Esophagus muscularis mucosa (tissue), 4 donors: ENCODE measurements at places on chromosomes 5 and 9. TPM values are rescaled to one million over a fixed set of nuclear protein-coding genes. Genes with fewer than 3 reads are reported as not detected.

DNA sequence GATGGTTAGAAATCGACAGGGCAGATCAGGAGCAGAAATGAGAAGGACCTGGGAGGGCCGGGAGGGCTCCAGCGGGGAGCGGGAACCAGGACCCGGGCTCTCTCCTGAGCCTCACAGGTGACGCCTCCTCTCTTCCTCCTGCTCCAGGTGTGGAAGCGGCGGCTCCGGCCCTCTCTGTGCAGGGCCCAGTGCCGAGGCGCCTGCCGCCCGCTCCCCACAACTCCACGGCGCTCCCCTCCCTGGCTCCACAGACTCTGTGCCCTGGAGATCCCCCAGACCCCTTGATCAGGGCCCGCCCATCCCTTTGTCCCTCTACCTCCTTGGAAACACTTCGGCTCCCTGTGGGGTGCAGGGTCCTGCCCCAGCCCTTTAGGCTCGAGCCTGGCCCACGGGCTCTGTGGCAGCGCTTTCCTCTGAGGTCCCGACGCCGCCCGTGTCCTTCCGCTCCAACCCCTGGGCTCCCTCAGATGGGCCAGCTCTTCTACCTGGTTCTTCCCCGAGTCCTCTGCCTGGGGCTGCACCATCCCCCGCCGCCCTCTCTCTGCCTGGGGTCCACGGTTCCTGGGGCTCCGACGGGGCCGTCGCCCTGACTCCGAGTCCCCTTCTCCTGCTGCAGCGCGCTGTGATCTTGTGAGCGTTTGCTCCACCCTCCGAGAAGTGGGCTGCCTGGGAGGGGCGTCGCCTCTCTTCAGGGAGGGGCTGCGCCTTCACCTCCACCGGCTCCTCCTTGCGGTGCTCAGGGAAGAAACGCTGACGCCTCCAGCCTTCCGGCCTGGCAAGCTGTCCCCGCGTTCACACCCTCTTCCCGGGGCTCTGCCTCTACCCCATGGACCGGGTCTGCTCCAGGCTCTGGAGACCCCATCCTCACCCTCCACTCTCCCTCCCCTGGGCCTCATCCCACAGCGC is 22.4 kb upstream of the SLC6A3 start:
- peaks cover 20% of the 10 kb centered on the region for H3K36me3 ChIP-seq
- no peak overlapping the region for H3K4me3 ChIP-seq
- no peak overlapping the region for H3K27ac ChIP-seq
- H3K27me3 ChIP-seq, result no peaks in the 10 kb centered on the region

- DNase-seq, result no peak
- H3K4me1 ChIP-seq, result no peaks in the 10 kb centered on the region
- H3K4me3 ChIP-seq, result no peak overlapping the region
- no peak overlapping the region for H3K27ac ChIP-seq
- no peaks in the 10 kb centered on the region for H3K36me3 ChIP-seq
Observed at GRCh38 chr5:157069949-157070348, 11.0 kb upstream of the HAVCR1 start.

- H3K27me3 ChIP-seq, result no peaks in the 10 kb centered on the region
- DNase-seq, result no peak
- no peaks in the 10 kb centered on the region for H3K4me1 ChIP-seq
- no peak overlapping the region for H3K27ac ChIP-seq
- no peak overlapping the region for H3K4me3 ChIP-seq
Observed at GRCh38 chr5:168706655-168707069, 127.5 kb upstream of the PANK3 start.

DNA sequence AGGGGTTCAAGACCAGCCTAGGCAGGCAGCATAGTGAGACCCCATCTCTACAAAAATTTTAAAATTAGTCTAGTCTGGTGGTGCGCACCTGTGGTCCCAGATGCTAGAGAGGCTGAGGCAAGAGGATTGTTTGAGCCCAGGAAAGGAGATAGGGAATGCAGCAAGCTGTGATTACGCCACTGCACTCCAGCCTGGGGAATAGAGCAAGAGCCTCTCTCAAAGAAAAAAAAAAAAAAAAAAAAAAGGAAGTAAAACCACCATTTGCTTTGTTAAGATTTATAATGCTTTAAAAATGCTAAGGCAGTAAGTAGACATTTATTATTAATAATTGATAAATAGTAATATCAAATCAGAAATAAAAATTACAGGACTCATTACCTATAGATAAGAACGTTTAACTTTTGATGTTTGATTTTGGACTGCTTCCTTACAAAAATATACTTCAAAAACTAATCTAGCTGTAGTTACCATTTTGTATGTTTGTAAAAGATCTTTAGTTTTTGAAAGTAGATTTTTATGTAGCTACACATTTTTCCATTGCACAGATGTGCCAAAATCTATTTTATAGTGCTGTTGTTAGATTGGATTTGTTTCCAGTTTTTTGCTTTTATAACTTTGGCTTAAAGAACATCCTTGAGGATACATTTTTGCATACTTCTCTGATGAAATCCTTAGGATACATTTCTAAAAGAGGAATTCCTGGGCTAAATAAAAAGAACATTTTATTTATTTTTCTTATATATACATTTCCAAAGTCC is 86.4 kb downstream of the INIP start:
- H3K4me3 ChIP-seq, result no peak overlapping the region
- no peaks in the 10 kb centered on the region for H3K36me3 ChIP-seq
- no peak for DNase-seq

DNA sequence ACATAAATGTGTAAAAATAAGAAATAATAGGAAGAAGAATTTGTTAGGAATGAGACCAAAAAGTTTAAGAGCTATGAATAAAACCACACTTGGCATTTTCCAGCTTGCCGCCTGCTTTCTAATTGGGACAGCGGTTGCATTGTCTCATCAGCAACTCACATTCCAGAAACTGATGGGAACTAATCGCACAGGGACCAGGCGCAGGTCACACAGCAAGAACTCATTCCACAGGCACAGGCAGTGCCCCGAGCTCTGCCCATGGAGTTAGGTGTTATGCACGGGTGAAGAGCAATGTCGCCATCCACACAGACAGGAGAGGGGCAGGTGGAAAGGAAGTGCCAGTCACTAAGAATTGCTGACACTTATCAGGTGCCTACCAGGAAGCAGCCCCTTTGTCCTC is 279.9 kb downstream of the NSG2 start:
- DNase-seq, result no peak
- H3K27me3 ChIP-seq, result peaks cover 4% of the 10 kb centered on the region
- H3K4me3 ChIP-seq, result no peak overlapping the region
- no peaks in the 10 kb centered on the region for H3K4me1 ChIP-seq
- no peaks in the 10 kb centered on the region for H3K36me3 ChIP-seq
- no peak overlapping the region for H3K27ac ChIP-seq

DNA sequence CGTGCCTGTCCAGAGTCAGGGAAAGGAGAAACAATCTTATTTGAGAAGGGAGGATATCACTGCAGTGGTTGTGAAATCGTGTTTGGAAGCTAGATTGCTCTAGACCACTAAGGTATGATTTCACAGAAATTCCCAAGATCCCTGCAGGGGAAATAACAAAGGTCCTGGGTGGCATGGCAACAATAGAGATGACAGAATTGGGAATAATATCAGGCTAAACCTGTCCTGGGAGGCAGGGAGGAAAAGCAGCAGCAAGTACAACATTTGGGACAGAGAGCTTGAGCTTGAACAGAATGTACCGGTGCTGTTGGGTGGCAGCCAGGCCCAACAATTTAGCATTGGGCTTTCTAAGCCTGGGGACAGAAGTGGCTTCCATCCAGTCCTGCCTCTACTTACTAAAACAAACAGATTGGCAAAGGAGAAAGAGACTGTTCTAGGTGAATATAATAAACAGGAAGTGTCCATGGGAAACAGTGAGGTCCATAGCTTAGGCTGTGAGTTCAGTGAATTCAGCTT is 17.0 kb upstream of the ARHGAP26 start:
- no peaks in the 10 kb centered on the region for H3K27me3 ChIP-seq
- peak overlapping the region; percentile 84 for H3K27ac ChIP-seq
- H3K4me3 ChIP-seq, result no peak overlapping the region
- DNase-seq, result peak; percentile 91

GRCh38 chr5:176490301-176490700 is 42.1 kb downstream of the FAF2 start:
- no peak for DNase-seq
- peaks cover 6% of the 10 kb centered on the region for H3K4me1 ChIP-seq
- H3K36me3 ChIP-seq, result peaks cover 96% of the 10 kb centered on the region

DNA sequence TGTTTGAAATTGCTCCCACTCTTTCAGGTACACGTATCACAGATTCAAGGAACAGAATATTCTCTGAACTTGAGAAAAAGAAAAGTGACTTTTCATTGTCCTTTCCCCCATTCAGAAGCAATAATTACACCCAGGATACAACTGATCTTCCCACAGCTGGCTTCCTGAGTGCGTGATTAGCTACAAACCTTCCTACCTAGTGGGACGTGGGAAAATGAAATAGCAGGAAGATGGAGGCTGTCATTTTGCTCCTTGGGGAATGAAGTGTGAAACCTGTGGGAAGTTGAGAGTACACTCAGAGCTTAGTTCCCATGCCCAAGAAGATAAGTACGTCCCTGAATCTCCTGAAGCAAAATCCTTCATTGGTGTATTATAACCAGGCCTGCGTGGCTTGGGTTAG is 2.6 kb downstream of the TAS2R1 start:
- no peak for DNase-seq
- peaks cover 3% of the 10 kb centered on the region for H3K4me1 ChIP-seq
- no peaks in the 10 kb centered on the region for H3K36me3 ChIP-seq
- H3K27ac ChIP-seq, result no peak overlapping the region

GRCh38 chr5:170333161-170333910 is 35.8 kb upstream of the LCP2 start:
- no peak for DNase-seq
- no peaks in the 10 kb centered on the region for H3K27me3 ChIP-seq
- no peaks in the 10 kb centered on the region for H3K36me3 ChIP-seq

DNA sequence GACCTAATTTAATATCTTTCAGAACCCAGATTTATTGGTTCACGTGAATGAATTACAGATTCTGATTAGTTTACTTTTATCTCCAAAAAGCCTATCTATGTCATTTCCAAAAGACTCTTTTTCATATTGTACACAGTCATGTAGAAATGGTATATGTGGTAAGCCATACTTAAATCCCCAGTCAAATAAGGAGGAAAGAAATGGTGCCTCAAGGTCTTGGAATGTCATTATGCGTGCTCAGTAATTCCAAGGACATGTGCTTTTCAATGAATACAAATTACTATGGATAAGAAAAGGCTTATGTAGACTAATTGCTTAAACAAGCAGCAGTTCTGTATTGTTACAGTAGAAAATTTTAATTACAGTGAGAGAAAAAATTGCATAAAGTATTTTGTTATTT is 64.1 kb upstream of the TYRP1 start:
- no peak overlapping the region for H3K4me3 ChIP-seq
- H3K27me3 ChIP-seq, result no peaks in the 10 kb centered on the region
- no peaks in the 10 kb centered on the region for H3K36me3 ChIP-seq

DNA sequence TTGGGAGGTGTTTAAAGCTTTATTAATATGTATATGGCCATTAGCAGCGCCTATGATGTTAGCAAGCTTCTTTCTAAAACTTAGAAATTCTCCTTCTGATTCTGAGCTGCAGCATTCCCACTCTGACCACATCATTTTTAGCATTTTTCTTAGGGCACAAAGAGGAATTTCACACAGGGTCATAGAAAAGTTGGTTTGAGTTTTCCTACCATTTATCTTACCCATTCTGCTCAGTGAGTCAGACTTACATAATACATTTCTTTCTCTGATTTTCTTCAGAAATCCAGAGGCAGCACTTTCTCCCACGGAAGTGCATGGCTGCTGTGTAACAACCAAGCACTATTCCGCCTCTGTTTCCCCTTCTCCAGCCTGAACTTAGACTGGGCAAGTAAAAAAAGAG is 246.6 kb downstream of the ARL15 start:
- no peaks in the 10 kb centered on the region for H3K27me3 ChIP-seq
- no peaks in the 10 kb centered on the region for H3K4me1 ChIP-seq
- no peak overlapping the region for H3K4me3 ChIP-seq
- no peak overlapping the region for H3K27ac ChIP-seq

DNA sequence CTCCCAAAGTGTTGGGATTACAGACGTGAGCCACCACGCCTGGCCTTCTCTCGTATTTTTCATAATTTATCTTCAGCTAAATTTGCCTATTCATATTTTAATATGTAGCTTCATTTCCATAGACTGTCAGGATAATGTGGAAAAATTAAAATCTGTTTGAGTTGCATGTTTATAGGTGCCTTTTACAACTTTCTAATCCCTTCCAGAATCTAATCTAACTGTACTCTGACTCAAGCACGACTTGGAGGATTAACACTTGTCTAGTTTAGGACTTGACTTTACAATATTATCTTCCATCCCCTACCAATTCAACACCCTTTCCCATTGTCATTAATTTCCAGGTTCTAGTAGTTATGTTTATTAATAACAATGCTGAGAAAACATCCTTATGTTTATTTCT is 1761.5 kb downstream of the MAT2B start:
- H3K4me3 ChIP-seq, result no peak overlapping the region
- H3K4me1 ChIP-seq, result no peaks in the 10 kb centered on the region
- H3K27ac ChIP-seq, result no peak overlapping the region
- H3K36me3 ChIP-seq, result no peaks in the 10 kb centered on the region
- DNase-seq, result no peak
- H3K27me3 ChIP-seq, result no peaks in the 10 kb centered on the region

DNA sequence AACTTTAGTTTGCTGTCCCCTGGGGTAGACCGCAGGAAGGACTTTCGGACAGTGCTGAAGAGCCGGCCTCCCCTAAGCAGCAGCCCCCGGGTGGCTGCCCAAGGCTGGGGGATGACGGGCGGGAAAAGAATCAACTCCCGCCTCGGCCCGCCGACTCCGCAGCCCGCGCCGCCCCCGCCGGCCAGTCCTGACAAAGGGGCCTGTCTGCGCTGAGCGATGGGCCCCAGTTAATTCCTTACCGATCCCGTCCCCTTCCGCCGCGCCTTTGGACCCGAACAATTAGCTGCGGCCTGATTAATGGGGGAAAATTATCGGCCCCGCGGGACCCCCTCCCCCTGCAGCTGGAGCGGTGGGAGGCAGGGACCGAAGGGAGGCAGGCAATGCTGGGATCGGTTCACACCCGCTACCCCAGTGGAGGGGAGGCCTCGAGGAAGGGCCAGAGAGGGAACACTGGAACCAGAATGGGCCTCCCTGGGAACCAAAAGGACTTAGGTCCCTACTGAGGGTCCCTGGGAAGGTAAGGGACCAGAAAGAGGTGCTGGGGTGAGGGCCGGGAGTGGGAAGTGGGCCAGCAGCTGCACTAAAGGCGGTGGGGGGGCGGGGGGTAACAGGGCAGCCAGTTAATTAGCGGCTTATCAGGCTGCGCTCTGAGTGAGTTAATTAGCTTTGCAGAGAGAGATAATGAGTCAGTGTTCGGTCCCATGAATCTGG is 4.2 kb downstream of the ARID3C start:
- no peaks in the 10 kb centered on the region for H3K27me3 ChIP-seq
- H3K4me1 ChIP-seq, result peaks cover 38% of the 10 kb centered on the region
- no peak for DNase-seq
- no peak overlapping the region for H3K4me3 ChIP-seq
- H3K36me3 ChIP-seq, result no peaks in the 10 kb centered on the region
- H3K27ac ChIP-seq, result no peak overlapping the region

GRCh38 chr9:135796784-135797485 is 95.0 kb downstream of the KCNT1 start:
- no peak overlapping the region for H3K27ac ChIP-seq
- H3K36me3 ChIP-seq, result no peaks in the 10 kb centered on the region
- no peaks in the 10 kb centered on the region for H3K27me3 ChIP-seq
- no peak overlapping the region for H3K4me3 ChIP-seq

CTNNAL1 gene
- 77.7 TPM for total RNA-seq

GRIA1 gene
- total RNA-seq, result 1.0 TPM

OR1J2 gene
- total RNA-seq, result not detected

CDKN2B gene
- 12.9 TPM for total RNA-seq

IFNA2 gene
- not detected for total RNA-seq

IGFBPL1 gene
- total RNA-seq, result 2.0 TPM

SLC6A3 gene
- total RNA-seq, result not detected

GCNT4 gene
- 7.8 TPM for total RNA-seq

CHSY3 gene
- 1.2 TPM for total RNA-seq
